NCI-H226 (cell line): ENCODE measurements at places on chromosomes 11 and 22.

DNA sequence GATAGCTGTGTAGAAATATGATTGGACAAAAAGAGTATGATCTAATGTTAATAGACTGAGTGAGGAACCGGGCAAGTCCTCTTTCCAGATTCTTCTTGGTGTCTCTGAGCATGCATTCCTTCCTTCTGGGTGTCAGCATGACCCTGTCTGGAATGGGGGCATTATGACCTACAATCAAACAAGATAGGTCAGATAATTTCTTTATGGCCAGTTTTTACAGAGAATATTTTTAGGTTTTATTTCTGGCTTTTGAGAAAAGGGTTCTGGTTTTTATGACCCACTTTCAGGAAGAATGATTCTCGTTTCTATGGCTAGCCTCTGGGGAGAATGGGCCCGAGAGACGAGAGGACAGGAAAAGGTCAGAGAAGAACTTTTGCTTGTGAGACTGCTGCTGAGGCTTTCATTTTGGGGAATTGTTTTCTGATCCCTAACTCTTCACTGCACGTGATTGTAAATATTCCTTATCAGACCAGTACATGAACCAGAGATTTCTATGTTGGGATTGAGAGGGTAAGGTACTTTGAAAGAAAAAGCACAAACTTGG lies 383.8 kb downstream of the AASDHPPT start:
- DNase-seq, result no peak

GRCh38 chr11:107493117-107493516 lies 35.5 kb upstream of the CWF19L2 start:
- peak; percentile 82 for DNase-seq

GRCh38 chr22:35177811-35178210 lies 79.5 kb upstream of the HMGXB4 start:
- no peak for DNase-seq

DNA sequence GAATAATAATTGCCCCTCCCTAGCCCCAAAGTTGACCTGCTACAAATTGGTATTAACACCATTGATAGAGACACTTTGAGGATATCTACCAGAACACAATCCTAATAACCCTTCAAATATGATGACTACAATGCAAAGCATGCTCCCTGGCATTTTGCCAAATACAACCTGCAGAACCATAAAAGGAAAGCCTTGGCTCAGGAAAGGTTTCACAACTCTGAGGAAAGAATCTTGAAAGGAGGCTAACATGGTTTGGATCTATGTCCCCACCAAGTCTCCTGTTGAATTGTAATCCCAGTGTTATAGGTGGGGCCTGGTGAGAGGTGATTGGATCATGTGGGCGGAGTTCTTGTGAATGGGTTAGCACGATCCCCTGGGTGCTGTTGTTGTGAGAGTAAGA lies 140.4 kb upstream of the ARHGAP42 start:
- peak; percentile 77 for DNase-seq

DNA sequence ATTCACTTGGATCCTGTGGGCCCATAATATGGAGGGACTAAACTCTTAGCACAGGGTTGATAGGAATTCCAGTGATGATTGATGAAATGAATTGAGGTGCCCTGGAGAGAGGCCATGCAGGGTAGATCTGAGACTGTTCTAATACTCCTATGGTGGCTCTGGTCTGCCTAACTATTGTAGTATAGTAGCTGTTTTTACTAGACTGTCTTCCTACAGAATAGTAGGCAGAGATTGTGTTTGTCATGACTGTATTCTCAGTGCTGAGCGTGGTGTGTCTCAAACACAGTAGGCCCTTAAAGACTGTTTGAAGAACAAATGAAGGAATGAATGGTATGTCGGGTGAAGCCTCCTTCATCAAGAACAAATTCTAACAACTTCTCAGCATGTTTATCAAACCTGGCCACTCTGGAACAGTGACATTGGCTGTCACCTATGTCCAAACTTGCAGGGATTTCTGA lies 107.0 kb upstream of the SESN3 start:
- no peak for DNase-seq
